HAP-1 (cell line): ENCODE measurements at places on chromosomes 2 and 18.

DNA sequence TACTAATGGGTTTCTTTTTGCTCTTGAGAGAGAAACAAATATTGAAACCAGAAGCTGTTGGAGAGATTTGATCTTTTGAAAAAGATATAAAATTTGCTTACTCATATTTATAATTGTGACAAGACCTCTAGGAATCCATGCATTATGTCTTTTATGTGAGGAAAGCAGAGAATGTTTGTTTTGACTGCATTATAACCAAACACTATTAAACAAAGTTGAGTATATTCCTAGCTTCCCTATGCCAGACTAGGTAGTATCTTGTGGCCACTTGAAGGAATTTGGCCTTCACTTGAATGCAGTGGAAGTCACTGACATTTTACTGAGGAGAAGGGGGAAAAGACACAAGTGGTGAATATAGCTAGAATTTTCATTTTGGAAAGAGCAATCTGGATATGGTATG is 521.8 kb upstream of the ZEB2 start:
- no peak for DNase-seq

GRCh38 chr18:67875060-67875459 is 358.5 kb upstream of the DSEL start:
- DNase-seq: no peak

DNA sequence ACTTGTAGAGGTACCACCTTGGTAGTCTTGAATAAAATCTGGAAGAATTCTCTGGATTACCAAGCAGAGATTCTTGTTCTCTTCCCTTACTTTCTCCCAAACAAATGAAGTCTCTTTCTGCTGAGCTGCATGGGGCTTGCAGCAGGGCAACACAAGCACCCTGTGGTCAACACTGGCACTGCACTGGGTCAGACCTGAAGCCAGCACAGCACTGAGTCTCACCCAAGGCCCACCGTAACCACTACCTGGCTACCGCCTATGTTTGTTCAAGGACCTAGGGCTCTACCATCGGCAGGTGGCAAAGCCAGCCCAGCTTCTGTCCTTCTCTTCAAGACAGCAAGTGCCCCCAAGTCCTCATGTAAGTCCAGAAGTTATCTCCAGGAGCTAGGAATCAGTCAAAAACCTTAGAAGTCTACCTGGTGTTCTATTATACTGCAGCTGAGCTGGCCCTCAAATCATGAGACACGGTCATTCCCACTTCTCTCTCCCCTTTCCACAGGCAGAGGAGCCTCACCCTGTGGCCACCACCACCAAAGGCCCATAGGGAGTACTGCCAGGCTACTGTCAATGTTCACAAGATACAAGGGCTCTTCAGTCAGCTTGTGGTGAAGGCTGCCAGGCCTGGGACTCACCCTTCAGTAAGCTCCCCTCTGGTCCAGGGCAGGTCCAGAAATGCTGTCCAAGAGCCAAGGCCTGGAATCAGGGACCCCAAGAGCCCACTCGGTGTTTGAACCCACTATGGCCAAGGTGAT is 18.4 kb downstream of the VPS54 start:
- DNase-seq: no peak

DNA sequence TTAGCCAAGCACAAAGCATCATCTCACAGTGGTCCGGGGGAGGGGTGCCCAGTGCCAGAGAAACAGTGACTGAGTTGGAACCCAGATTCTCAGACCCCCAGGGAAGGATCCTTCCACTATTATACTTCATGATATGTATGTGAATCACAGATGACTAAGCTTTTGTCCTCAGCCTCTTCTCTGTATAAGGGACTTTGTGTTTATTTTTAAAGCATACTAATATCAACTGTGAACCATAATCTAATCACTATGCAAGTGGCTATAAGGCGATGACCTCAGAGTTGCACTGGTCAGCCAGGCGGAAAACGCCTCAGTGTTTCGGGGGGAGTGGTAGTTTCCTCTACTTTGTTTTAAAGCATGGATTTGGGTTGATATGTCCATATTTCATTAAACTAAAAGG is 160.4 kb upstream of the TMEM200C start:
- DNase-seq: no peak

DNA sequence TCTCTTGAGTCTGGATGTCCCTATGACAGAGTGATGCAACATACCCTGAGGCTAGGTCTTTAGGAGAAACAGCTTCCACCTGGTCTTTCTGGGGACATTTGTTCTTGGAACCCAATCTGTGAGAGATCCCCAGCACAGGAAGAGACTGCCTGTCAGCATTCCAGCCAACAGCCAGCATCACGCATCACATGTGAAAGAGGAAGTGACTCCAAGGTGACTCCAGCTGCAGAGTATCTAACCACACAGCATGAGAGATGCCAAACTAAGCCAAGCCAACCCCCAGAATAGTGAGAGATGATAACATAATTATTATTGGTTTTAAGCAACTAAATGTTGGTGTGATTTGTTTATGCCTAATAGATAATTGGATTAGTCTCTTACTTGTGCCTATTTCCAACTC is 35.7 kb downstream of the C18orf63 start:
- no peak for DNase-seq

DNA sequence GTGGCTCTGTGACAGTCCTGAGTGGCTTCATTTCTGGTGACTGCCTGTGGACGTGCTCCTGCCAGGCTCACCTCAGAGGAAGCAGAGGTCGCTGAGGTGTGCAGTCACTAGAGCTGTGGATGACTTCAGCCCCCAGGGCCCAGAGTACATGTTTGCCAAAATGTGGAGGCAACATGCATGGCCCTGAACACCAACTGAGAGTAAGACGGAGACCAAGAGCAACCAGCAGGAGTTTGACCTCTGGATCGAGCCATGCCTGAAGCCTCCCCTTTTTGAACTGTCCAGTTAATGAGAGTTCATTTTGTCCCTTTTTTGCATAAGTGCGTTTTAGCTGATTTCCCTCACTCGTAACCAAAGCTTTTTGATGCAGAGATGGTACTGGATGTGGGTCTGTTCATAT is 184.9 kb downstream of the RTP5 start:
- no peak for DNase-seq

DNA sequence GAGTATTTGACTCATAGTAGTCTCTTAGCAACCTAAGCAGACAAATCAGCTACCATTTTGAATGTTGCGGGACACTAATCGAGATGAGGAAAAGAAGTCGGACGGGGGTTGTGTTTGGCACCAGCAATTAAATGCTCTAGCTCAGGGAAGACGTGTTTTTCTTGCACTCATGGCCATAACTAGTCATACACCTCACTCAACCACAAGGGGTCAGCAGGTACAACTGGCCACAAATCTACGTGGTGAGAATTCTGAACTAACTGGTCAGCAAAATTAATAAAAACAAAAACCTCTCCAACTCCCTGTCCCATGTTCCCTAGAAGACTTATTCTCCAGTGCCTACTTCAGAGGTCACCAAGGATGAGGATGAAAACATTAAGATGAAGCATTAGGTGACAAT is 1467.8 kb downstream of the DPP10 start:
- DNase-seq: peak; percentile 26

DNA sequence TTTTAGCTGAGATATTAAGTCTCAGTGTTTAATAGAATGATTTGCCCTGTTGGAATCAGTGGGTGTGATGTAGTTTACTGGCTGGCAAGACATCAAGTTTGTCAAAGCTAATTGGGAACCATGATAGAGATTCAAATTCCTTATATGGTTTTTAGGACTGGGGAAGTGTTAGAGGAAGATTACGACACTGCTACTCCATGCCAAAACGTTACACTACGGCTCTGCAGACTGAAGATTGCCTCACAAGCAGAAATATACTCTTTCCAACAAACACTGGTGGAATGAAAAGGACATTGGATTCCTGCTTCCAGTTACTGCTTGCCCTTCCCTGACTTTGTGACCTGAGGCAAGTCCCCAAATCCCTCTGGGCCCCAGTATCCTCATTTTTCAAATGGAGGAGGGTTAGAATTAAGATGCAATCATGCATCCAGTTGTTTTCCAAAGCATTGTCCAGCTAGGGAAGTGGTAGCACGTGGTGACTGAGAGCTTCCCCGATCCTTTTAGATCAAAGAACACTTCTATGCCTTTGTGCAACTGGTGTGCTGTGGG is 147.6 kb downstream of the CDC42EP3 start:
- DNase-seq: no peak

- no peak for DNase-seq
Observed at GRCh38 chr2:3959372-3959771, 256.0 kb downstream of the DCDC2C start.

GRCh38 chr18:34873986-34874580 is 164.0 kb downstream of the DTNA start:
- no peak for DNase-seq

DNA sequence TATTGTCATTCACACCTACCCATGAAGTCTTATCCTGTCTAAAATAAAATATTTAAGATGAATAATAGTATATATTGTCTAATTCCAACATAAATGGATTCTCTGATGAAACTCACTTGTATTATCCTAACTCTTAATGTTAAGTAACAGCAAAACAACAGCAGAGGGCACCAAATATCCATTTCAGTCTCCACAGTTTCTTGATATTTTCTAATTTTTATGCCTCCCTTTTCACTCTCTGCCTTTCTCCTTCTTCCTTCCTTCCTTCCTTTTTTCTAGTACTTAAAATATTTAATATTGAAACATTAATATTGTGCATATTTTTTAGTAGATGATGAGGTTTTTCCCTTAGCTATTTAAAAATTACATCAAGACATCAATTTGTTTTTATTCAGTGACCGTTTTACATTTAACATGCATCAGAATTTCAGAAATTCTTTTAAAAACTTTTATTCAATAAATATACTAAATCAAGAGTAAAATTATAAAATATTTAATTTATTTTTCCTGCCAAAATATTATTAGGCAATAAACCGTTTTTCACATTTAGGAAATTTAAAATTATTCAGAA is 97.6 kb downstream of the WDR7 start:
- DNase-seq: peak; percentile 42

DNA sequence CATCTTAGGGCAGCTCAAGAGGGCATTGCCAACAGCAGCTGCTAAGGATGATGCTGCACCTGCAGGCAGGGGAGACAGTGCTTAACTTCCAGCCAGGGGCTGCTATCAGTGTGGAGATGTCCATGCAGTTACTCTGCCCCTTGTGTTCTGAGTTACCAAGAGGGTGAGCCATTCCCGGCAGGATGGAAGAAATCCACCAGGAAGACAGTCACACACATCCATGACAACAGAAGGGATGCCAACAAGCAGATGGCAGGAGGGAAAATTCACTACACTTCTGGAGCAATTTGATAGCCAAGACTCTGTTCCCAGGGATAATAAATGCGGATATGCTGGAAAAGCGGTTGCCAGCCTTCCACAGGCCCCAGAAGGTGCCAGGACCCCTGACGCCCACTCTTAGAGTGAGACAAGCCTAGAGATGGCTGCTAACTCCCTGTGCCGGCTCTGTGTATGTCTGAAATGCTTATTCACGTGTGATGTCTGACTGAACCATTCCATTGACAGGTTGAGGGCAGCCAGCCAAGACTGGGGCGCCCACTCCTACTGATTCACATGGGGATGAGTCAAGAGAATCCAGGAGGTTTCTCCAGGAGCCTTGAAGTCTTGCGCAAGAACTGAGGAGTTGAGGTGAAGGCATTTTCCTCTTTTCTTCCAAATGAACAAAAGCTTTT is 24.5 kb downstream of the LOXHD1 start:
- DNase-seq: no peak
